ENCODE measurements at places on chromosomes 7 and 10.

- DNase-seq, result no peak
Measured at GRCh38 chr10:30782537-30783461, 153.2 kb upstream of the LYZL2 start.

DNA sequence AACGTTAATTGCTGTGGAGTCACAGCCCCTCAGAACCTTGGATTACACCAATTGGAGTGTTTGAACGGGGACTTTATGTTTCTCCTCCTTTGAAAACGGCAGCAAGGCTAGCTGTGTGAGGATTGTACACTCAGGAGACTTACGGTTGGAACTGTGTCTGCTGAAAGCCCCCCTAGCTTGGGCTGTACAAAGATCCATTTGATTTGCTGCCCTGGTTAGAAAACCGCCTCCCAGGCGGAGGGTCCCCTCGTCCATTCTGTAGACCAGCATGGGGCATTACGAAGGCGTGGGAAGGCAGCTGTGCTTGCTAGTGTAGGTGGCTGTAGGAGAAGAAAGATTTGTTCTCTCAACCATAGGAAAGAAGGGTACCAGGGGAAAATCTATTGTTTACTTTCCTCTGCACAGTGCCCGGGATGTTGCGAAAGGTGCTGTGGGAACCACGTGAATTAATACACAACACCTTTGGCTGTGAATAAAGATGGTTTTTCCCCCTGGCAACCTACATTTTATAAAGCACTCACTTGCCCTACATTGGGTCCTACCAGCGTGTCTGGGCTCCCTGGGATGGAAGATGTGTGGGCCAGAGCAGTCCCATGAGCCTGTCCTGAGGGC, 73.4 kb upstream of the BTBD16 start:
- DNase-seq, result no peak

DNA sequence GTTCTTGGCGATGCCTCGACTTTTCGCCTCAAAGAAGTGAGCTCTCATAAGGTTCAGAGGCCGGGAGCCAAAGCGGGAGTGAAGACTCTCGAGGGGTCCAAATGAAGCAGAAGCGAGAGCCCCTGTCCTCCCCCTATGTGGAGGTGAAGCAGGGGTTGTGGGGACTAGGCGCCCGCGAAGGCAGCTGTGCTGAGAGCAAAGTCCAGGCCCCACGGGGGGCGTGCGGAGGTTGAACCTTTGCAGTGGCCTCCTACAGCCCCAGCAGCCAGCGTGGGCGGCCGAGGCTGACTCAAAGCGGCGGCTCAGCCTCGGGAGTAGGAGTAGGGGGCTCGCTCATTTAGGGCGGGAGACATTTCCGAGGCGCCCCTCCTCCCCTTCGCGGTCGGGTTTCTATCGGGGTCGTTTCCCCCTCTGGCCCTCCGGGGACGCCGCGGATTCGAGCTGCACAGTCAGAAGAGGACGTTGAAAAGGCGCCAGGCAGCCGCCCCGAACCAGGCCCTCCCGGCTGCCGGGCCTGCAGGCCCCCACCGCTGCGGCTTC, 553 bp upstream of the ADD3 start:
- DNase-seq, result peak; percentile 39

- DNase-seq, result no peak
Measured at GRCh38 chr10:2761971-2762370, 305.4 kb upstream of the PFKP start.

DNA sequence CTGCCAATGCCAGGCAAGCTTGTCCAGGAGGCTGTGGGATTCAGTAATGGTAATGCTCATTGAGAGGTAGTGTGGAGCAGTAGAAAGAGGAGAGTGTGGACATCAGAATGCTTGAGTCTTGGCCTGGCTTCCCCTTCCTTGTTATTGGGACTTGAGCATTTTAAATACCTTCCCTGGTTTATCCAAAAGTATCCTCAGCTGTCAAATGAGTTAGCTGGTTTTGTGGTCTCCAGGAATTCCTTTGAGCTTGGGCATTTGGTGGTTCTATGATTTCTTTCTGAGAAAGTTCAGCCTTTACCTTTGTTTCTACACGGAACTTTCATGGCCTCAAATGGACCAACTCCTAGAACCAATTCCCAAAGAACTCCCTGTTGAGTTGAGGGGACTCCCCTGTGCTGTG, 264.3 kb downstream of the PTEN start:
- DNase-seq, result no peak

- no peak for DNase-seq
Measured at GRCh38 chr7:66162622-66163021, 42.5 kb upstream of the TPST1 start.

DNA sequence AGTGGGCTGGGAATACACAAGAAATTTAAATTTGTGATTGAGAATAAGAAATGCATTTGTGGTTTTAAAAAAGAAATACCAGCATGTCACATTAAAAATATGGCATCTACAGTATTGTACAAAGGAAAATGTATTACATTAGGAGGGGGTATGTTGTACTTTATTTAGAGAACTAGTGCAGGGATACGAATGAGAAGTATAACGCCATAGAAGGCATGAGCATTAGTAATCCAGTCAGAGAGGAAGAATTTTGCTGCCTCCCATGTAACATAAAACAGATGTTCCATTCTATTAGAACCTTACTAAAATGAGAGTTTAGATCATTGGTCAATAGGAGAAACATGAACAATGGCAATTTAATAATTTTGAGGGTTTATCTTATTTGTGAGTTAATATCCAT, 182.2 kb downstream of the ADK start:
- no peak for DNase-seq

DNA sequence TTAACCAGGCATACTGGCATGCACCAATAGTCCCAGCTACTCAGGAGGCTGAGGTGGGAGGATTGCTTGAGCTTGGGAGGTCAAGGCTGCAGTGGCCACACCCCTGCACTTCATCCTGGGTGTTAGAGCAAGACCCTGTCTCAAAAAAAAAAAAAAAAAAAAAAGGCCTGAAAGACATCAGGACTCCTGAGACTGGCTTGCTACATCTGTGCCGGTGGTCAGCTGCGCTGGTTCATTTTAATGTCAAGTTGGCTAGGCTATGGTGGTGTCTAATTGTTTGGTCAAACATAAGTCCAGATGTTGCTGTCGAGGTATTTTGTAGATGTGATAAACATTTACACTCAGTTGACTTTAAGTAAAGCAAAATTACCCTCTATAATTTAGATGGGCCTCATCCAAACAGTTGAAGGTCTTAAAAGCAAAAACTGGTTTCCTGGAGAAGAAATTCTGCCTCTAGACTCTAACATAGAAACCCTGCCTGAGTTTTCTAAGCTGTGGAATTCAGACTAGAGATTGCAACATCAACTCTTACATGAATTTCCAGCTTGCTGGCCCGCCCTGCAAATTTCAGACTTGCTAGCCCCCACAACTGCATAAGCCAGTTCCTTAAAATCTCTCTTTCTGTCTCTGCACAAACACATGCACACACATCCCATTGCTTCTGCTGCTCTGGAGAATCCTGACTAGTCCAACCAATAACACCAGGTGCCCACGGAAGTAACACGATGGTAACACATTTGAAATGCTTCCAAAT, 18.2 kb downstream of the MYOF start:
- no peak for DNase-seq

Measured in stimulated activated CD8-positive, alpha-beta memory T cell treated with anti-CD3 and anti-CD28 coated beads, Interleukin-2, amount 100 ng/mL, for 48 hours (primary cell).